Activated CD8-positive, alpha-beta T cell treated with anti-CD3 and anti-CD28 coated beads for 36 hours (primary cell): ENCODE measurements at places on chromosomes 2 and 18. TPM values are rescaled to one million over a fixed set of nuclear protein-coding genes. Genes with fewer than 3 reads are reported as not detected.

DNA sequence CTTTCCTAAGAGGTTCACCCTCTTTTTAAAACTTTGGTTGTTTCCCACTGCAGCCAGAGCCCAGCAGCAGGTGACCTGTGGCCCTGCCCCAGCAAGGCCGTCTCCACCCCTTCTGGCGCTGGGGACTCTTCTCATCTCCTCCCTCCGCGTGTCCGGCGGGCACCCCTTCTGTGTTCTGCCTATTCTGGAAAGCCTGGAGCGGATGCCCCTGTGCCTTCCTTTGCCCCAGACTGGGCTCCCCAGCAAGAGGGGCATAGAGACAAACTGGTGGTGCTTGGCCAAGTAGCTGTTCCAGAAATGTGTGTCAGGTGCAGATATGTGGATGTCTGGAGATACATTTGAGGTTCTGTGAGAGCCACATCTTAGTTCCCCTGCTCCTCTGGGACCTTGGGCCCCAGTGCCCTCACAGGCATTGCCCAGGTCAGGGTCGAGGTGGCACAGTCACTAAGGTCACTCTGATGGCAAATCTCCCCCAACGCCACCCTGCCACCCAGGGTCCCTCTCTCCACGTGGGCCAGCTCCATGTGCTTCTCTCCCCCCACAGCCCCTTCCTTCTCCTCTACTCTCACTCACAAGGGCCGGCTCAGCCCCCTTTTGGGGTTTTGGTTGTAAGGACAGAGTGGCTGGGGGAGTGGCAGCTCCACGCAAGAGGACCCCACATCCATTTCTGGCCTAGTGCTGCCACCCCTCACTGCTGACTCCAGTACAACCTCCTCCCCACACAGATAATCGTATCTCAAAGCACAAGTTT, 35.5 kb upstream of the TAF1B start:
- no peak overlapping the region for H3K4me3 ChIP-seq
- no peaks in the 10 kb centered on the region for H3K36me3 ChIP-seq
- no peaks in the 10 kb centered on the region for H3K4me1 ChIP-seq

AFG3L2 gene
- 64.0 TPM for total RNA-seq

DNA sequence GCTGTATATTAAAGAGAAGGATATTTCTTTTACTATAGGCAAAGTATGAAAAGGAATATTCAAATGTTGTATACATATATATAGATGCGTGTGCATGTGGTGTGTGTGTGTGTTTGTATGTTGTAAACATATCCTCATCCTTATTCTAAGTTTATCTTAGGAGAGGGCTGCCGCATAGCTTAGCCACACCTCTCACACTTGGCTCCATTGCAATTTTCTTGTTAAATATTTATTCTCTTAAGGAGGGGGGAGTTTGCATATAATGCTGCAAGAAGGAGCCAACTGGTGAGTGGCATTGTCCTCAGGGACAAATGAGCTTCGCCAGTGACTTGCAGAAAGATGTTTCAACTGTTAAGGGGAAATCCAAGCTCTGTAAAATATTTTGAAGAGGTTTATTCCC, 360.1 kb upstream of the RND3 start:
- peaks cover 5% of the 10 kb centered on the region for H3K27me3 ChIP-seq
- no peak overlapping the region for H3K27ac ChIP-seq
- H3K4me1 ChIP-seq: no peaks in the 10 kb centered on the region
- H3K36me3 ChIP-seq: no peaks in the 10 kb centered on the region
- H3K4me3 ChIP-seq: no peak overlapping the region

ZNF521 gene
- not detected for total RNA-seq

- peaks cover 6% of the 10 kb centered on the region for H3K36me3 ChIP-seq
- H3K4me1 ChIP-seq: peaks cover 14% of the 10 kb centered on the region
- no peak for DNase-seq
- no peak overlapping the region for H3K27ac ChIP-seq
- peak overlapping the region; percentile 39 for H3K4me3 ChIP-seq
These were observed 816 bp downstream of the CDH2 start for GRCh38 chr18:28175930-28176697.

TRIM43B gene
- not detected for total RNA-seq

GRCh38 chr2:159903443-159904126, 105.6 kb upstream of the CD302 start:
- H3K36me3 ChIP-seq: peaks cover 33% of the 10 kb centered on the region
- peak; percentile 77 for DNase-seq
- peak overlapping the region; percentile 93 for H3K27ac ChIP-seq
- H3K4me3 ChIP-seq: peak overlapping the region; percentile 91

DNA sequence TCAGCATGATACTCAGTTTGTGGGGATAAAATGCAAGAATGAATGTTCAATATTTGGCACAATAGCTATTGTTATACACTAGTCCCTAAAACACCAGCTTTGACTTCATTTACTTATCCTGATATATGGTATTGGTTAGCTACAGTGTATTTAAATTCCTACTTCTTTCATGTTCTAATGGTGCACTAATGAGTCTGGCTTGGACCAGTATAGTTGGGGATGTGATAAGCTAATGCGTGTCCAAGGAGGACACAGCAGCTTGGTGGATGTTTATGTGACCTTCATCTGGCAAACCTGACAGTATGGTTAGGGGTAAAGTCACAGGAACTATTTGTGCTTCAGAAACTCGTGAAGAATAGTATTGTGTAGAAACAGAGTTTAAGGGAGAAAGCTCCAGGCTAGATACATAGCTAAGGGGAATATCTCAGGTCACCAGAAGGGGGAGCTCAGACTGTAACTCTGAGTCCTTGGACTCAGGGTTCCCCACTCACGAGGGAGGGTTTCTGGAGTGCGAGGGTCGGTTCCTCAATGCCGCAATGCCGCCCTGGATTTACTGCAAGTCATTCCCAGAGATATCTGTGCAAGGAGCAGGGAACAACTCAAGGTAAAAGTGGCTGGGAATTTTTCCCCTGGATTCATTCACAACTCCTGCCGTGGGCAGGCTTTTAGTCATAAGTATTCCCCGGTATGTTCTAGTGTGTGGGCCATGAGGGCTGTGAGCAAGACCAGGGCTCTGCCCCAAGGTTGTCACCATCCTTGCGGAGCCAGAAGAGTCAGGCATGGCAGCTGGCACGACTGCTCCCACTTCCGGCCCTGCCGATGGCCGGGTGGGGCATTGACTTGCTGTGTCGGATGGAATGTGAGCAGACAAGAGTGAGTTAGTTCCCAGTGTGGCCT, 14.5 kb downstream of the IL1R2 start:
- H3K27me3 ChIP-seq: no peaks in the 10 kb centered on the region
- H3K36me3 ChIP-seq: no peaks in the 10 kb centered on the region
- H3K4me3 ChIP-seq: no peak overlapping the region
- peaks cover 14% of the 10 kb centered on the region for H3K4me1 ChIP-seq
- DNase-seq: peak; percentile 54
- H3K27ac ChIP-seq: no peak overlapping the region

EFR3B gene
- 0.23 TPM for total RNA-seq

- H3K4me3 ChIP-seq: peak overlapping the region; percentile 87
- no peaks in the 10 kb centered on the region for H3K36me3 ChIP-seq
- H3K27me3 ChIP-seq: no peaks in the 10 kb centered on the region
- DNase-seq: no peak
These were observed 633 bp upstream of the ARMC9 start for GRCh38 chr2:231197706-231198290.

SH3BP4 gene
- 0.14 TPM for total RNA-seq

DNA sequence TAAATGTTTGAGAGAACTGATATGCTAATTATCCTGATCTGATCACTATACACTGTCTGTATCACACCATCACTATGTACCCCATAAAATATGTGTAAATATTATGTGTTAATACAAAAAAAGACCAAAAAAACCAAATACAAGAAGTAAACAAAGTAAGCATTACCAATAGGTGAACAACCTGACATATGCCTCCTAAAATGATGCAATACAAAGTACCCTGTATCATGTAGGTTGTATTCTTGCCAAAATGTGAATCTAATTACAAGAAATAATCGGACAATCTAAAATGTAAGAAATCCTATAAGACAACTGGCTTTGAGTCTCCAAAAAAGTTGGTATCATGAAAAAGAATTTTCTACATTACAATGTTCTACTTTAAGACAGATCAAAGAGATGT, 7.8 kb downstream of the POLR1A start:
- H3K27ac ChIP-seq: peak overlapping the region; percentile 20
- no peaks in the 10 kb centered on the region for H3K27me3 ChIP-seq
- H3K4me3 ChIP-seq: no peak overlapping the region

NOSTRIN gene
- not detected for total RNA-seq

- H3K4me3 ChIP-seq: no peak overlapping the region
- DNase-seq: no peak
- no peaks in the 10 kb centered on the region for H3K36me3 ChIP-seq
- no peak overlapping the region for H3K27ac ChIP-seq
- H3K27me3 ChIP-seq: no peaks in the 10 kb centered on the region
- no peaks in the 10 kb centered on the region for H3K4me1 ChIP-seq
These were observed 88.4 kb downstream of the CTIF start for GRCh38 chr18:48627216-48627615.

DNA sequence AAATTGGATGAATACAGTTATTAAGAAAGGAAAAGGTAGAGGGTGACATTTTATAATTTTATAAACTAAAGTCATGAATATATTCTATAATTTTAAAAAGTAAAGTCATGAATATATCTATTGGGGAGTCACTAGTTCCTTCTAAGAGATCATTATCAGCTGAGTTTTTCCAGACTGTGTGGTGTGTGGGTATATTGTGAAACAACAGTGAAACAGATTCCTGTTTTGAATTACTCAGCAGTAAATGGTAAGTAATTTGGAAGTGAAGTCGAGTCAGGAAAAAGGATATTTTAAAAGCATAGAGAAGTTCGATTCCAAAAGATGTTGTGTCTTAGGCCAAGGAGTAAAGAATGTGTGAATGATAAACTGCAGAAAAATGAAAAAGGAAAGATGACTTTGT, 1018.2 kb upstream of the NXPH2 start:
- DNase-seq: no peak
- no peaks in the 10 kb centered on the region for H3K4me1 ChIP-seq
- no peak overlapping the region for H3K27ac ChIP-seq
- no peaks in the 10 kb centered on the region for H3K27me3 ChIP-seq
- H3K36me3 ChIP-seq: no peaks in the 10 kb centered on the region

KYNU gene
- not detected for total RNA-seq
